ENCODE measurements at places on chromosomes 7 and 10.
A peak's percentile ranks its signal among the peaks of the same experiment; 100 is the strongest.

GRCh38 chr10:25766213-25766612 is 167.8 kb upstream of the MYO3A start:
- no peak for DNase-seq

DNA sequence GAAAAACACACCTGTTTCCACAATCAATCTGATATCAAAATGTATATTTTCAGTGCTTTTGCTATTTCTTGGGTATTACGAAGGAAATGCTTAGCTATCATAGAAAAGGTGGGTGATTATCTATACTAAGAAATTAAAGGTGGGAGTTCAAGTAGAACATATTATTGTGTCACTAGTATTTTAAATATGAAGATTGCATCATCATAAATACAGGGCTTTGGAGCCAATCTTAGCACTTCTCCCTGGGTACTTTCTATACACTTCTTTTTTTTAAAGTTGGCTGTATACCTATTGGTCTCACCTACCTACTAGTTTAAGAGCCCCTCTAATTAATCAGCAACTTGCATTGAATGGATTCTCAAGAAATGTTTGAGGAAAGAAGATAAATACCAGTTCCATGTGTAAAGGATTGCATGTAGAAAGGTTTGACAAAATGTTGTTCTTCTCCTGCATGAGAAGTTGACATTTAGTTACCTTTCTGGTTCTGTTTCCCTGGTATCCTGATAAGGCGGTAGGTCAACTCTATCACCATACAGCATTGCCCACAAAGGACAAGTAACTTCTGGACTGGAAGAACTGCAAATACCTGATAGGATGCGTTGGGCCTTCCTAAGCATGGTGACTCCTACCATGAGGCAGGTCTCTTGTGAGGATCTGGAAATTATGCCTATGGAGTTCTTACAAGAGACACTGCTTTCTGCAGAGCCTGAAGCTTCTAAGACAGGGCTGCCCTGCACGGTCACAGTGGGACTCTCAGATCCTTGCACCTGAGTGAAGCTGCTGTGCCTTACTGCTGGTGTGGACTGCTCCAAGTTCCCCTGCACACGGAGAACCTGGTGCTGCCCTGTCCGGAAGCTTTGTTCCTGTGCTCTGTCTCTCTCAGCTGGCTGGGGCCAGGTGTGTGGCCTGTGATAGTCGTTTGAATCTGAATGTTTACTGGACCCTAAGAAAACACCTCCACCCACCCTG is 32.1 kb upstream of the PDSS1 start:
- no peak for DNase-seq

- DNase-seq: no peak
Measured at GRCh38 chr7:10355816-10356215, 617.9 kb upstream of the PHF14 start.

GRCh38 chr10:90352288-90352687 is 505.6 kb downstream of the HTR7 start:
- DNase-seq: no peak

DNA sequence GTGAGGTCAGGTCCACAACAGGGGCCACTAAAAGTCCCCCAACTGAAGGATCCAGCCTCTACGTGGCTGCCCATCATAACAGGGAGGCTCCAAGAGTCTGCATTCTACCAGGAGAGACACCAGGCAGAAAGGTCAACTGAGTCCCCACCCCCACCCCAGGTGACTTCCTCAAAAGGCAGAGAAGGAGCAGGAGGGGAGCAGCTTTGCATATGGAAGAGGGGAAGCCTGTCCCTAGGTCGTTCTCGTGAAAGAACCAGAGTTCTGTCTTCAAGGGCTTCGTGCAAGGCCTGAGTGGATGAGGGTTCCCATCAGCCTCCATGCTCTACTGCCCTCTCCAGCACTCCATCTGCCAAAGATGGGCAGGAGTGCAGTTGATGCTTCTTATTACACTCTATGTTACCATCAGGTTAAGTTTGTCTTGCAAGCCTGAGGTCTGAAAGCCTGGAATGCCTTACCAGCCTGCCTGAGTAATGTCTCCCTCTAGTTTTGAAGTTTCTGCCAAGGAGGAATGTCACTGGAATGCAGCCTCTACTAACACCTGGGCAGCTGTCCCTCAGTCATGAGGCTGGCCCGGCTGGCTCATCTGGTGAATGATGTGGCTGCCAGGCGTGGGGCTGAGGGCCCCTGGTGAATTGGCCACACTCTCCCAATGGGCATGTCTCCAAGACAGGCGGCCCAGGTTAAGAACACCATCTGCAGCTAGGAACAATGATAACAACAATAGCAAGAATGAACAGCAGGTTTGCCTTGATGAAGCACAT is 54.3 kb upstream of the SMNDC1 start:
- no peak for DNase-seq

- DNase-seq: no peak
Measured at GRCh38 chr10:69963178-69963834, 89.3 kb upstream of the MACROH2A2 start.

- DNase-seq: no peak
Measured at GRCh38 chr10:3312403-3312940, 139.9 kb upstream of the PITRM1 start.

GRCh38 chr7:32070406-32071360 is at the start of gene PDE1C:
TSS of gene PDE1C (minus strand) at chr7:32070407.
- peak; percentile 81 for DNase-seq

DNA sequence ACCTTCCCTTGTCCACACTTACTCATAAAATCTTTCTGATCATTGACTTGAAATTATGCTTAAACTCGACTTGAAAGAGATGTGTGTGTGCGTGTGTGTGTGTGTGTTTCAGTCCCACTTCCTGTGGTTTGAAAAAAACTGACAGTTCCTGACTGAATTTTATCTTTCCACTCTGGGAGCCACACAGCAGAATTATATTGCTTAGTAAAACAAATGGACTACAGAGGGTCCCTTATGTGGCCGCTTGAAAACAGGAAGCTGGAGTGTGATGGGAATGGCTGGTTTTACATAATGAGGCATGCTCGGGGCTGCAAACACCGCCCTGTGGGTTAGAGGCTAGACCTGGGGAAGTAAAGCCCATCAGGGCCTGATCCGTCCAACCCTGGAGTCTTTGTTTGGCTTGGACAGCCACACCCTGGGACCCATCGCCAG is 54.8 kb downstream of the LYZL1 start:
- DNase-seq: no peak

DNA sequence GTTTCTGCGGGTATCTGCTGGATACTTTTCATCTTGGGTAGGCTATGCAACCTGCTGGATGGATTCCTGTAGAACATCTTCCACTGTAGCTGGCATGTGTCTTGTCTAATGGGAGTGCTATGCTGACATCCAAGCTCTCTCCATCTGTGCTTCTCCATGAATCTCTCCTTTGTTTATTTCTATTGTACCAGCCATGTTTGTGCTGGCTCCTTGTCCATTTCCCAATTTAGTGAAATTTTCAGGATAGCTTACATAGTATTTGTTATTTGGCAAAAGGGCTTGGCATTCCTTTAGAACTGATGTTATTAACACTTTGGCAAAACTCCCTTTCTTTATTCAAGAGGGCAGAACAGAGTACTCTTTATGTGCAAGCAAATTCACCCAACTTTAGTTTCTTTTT is 198.0 kb downstream of the CSTF2T start:
- DNase-seq: no peak

DNA sequence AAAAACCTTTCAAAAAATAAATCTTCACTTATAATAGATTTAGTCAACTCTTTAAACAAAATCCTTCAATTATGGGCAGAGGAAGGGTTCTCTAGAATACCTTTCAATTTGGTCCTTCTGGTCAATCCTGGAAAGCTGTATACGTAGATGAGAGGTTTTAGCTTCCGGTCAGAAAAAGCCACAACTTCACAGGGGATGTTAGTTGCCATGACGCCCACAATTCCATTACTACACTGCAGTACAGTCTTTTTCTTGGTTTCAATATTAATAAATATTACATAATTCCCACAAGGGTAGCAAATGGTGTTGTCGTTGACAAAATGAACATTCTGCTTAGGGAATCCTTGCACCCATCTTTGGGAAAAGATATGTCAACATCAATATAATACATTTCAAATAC is 1.7 kb downstream of the CFAP43 start:
- DNase-seq: no peak

GRCh38 chr7:29479301-29480200 is 84.1 kb upstream of the PRR15 start:
- peak; percentile 10 for DNase-seq

- DNase-seq: no peak
Measured at GRCh38 chr10:34862892-34863291, 47.8 kb upstream of the PARD3 start.

GRCh38 chr10:103541616-103542015 is 48.1 kb downstream of the NEURL1 start:
- no peak for DNase-seq

GRCh38 chr10:122875843-122876466 is 3.4 kb downstream of the FAM24B start:
- no peak for DNase-seq

DNA sequence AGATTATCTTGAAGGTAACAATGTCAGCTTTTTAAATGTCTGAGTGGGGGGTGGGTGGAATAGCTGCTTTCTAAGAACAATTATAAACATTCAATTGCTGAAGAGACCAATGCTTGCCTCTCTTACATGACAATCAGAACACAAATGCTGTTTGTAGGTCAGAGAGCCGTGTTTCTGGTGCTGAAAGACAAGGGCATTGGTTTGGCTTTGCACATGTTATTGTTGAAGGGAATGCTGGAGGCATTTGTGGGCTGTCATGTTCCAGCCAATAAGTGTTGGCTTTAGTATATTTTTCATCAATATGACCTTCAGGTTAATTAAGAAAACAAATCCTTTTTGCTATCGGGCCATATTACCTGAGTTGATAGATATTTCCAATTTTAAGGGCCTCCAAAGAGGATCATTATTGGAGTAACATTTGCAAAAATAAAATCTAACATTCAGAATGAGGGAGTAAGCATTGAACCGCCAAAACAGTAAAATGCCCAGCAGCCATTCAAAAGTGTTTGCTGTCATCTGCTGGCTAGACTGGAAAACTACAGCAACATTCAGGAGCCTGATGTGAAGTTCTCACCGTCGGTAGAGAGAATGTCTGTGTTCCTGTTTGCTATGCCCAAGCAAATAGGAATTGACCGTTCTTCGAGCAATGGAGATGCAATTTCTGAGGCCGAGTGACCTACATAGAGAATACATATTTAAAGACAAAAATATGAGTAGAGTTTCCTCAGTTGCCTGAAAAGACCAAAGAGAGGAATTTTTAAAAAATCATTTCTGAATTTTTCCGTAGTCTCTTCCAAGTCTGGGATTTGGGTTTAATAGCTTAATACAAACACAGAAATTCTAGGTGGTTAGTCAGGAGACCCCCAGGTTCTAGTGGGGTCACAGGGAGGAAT is 118.9 kb downstream of the APBB1IP start:
- no peak for DNase-seq

- no peak for DNase-seq
Measured at GRCh38 chr10:50540069-50540825, 83.5 kb downstream of the SGMS1 start.

DNA sequence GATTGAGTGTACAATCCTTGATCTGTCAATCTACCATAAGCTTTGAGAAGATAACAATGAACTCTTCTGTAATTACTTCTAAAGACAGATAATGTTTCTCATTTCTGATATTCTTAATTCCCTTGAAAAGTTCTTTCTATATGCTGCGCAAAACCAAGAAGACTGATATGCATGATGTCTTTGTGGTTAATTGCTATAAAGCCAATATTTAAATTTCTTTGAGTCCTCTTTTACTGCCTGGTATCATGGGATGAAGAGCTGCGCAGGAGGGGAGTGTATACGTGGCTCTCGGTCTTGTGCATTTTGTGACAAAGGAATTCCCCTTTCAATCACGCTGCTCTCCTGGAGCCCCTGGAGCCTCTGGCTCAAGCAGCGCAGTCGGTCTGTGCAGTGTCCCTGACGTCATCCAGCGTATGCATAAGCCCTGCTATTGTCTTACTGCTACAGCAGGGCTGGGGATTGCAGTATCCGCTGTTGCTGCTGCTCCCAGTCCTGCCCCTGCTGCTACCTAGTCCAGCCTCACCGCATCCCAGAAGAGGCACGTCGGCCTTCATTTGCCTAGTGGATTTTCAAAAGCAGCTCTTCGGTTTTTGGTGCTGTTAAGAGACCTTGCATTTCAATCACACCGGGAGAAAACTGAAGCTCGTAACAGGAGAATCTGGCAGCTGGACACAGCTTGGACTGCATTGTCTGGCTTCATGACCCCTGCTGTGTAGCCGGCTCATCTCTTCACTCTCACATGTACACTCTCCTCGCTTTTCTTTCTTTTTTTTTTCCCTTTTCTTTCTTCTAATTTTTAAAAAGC is 66.7 kb downstream of the ST7 start:
- DNase-seq: peak; percentile 67

- DNase-seq: no peak
Measured at GRCh38 chr7:95915731-95916130, 143.4 kb downstream of the DYNC1I1 start.

GRCh38 chr7:155710530-155710929 is 66.1 kb downstream of the RBM33 start:
- no peak for DNase-seq

Data from upper lobe of left lung (tissue), 6 donors.